ENCODE measurements at places on chromosomes 11 and 22.

- DNase-seq: no peak
These were observed 12.4 kb downstream of the SLC25A18 start for GRCh38 chr22:17575681-17576080.

DNA sequence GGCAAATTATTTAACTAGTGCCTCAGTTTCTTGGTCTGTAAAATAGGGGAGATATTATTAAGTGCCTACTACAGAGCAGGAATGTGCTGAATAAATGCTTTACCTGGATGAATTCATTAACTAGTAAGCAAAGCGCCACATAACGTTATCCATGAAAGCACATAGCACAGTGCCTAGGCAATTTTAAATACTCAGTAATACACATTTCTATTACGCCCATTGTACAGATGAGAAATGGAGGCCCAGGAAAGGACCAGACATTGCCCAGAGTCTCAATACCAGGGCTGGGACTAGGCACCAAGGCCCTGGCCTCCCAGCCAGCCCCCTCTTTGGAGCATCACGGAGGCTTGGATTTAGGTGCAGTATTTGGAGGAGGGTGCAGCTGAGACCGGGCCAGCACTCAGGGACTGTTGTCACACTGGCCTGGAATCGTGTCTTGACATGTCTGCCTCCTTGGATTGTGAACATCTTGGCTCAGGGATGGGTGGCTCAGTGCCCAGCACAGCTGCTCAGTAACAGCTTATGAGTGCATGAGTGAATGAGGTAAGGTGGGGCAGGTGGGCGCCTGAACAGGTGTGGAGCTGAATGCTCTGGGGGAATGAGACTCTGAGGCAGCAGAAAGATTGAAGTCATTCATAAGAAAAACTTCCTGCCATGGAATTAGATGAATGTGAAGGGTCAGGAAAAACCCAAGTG lies 42.1 kb upstream of the TPBGL start:
- no peak for DNase-seq

DNA sequence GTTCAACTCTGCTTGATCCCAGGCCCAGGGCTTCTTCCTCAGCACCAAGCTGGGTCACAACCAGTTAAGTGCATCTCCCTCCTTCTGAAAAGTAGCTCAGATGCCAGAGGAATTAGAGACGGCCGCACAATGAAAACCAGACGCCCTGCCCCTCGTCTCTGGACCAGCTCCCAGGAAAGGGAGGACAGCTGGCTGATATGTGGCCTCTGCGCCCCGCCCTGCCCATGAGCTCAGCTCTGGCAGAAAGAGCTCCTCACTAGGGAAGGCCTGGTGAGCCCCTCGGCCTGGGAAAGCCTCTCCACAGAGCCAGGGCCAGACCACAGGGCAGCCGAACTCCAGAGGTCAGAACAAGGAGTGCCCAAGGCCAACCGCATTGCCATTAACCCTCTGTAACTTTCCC lies 18.1 kb upstream of the SCGB1A1 start:
- no peak for DNase-seq

- DNase-seq: no peak
These were observed 5.8 kb downstream of the CCND1 start for GRCh38 chr11:69646493-69647389.

DNA sequence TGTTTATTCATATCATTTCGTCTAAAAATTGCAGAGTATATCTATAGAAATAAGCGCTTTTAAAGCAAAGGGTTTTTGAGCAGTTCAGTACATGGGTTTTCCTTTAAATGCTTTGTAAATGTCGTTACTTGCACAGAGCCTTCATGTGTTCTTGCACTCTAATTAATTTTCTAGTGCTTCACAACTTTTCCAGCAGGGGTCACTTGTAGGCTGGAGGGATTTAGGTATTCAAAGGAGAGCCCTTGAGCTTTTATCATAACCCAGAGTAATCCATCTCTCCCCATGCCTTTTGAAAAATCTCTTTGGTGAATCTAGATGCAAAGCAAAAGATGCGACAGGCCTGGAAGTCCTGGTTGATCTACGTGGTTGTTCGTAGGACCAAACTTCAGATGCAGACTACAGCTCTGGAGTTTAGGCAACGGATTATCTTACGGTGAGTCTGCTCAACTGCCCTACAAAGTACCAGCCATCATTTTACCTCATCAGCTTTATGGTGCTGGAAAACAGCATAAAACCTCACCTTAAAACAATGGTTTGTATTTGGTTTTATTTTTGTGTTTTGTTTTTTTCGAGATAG lies 60.4 kb downstream of the SFI1 start:
- no peak for DNase-seq

- no peak for DNase-seq
These were observed 69.4 kb upstream of the SC5D start for GRCh38 chr11:121223161-121223560.

GRCh38 chr11:117887431-117888138 lies 11.1 kb upstream of the FXYD6 start:
- DNase-seq: no peak

- DNase-seq: no peak
These were observed 38.6 kb upstream of the SOX6 start for GRCh38 chr11:16394947-16395346.
